ENCODE measurements at places on chromosomes 3 and 15.

DNA sequence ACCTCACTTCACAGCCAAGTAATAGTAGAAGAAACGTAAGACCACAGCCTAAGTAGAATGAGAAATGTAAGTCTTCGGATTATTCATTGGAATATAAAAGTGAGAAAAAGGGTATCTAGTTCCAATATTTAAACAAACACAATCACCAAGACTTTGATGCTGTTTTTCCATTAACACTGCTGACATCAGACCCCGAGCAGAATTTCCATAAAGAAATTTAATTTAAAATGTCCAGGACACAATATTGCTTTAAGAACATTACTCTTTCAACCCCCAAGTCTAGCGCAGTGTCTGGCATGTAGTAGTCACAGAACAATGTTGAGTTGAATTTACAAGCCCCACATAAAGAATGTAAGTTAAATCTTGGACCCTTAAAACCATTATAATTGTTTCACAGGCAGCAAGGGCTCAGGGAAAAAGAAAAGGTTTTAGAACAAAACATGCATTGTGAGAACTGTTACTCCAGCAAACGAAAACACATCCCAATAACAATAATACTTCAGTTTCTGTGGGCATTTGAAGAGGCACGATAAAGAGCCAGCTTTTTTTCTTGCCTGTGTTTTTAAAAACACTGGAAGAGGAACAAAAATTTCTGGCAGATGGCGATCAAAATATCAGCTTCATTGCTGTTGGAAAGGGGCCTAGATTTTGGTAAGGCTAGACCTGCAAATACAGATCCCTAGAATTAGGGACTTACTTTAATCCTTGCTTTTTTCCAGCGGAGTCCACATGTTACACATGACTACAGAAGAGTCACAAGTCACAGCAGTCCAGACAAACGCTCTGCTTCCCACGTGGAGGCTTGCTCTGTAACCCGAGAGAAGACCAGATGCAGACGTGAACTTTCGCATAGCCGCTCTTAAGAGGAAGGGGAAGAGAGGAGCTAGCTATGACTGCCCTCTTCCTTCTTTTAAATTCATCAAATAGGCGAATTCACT is 77.9 kb upstream of the IGSF10 start:
- DNase-seq, result no peak

DNA sequence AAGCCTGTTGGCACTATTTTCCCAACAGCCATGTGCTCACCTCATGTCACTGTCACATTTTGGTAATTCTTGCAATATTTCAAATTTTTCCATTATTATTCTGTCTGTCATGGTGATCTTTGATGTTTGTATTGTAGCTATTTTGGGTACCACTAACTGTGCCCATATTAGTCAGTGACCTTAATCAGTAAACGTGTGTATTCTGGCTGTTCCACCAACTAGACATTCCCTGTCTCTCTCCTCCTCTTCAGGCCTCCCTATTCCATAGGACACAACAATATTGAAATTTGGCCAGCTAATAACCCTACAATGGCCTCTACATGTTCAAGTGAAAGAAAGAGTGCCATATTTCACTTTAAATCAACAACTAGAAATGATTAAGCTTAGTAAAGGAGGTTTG is 88.6 kb downstream of the OPA1 start:
- no peak for DNase-seq

DNA sequence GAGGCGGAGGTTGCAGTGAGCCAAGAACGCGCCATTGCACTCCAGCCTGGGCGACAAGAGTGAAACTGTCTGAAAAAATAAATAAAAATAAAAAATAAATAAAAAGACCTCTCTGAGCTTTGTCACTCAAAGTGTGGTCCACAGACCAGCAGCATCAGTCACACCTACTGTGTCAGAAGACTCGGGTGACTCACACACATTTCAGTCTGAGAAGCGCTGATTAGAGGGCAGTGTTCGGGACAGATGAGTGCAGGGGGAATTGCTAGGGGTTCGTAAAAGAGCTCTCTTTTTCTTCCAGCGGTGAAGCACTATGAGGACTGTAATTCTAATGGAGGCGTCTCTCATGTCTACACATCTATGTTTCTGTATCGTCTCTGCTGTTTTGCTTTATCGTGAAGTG is 5.7 kb downstream of the PODXL2 start:
- no peak for DNase-seq

DNA sequence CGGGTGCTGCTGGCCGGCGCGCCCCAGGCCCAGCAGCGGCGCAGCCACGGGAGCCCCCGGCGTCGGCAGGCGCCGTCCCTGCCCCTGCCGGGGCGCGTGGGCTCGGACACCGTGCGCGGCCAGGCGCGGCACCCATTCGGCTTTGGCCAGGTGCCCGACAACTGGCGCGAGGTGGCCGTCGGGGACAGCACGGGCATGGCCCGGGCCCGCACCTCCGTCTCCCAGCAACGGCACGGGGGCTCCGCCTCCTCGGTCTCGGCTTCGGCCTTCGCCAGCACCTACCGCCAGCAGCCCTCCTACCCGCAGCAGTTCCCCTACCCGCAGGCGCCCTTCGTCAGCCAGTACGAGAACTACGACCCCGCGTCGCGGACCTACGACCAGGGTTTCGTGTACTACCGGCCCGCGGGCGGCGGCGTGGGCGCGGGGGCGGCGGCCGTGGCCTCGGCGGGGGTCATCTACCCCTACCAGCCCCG is 777 bp downstream of the LOXL1 start:
- peak; percentile 51 for DNase-seq

DNA sequence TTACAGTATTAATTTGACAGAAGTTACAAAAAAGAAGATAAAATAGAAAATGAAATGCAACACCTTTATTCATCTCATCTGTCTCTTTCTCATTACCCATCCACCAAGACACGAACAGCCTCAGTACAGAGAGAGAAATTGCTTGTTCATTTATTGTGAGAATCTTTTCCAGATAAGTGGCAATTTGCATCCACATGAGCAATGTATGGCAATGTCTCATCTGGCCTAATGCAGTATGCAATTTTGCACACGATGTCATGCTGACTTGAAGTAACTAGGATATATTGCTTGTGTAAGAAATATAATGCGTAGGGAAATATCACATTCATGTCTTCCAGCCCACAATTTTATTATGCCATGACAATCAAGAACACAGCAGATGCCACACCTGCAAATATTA is 866.9 kb downstream of the ROBO1 start:
- no peak for DNase-seq

- no peak for DNase-seq
These were observed 63.8 kb downstream of the ATP1B3 start for GRCh38 chr3:141940194-141940776.

- DNase-seq, result no peak
These were observed 2.0 kb upstream of the FSIP1 start for GRCh38 chr15:39784638-39785037.

DNA sequence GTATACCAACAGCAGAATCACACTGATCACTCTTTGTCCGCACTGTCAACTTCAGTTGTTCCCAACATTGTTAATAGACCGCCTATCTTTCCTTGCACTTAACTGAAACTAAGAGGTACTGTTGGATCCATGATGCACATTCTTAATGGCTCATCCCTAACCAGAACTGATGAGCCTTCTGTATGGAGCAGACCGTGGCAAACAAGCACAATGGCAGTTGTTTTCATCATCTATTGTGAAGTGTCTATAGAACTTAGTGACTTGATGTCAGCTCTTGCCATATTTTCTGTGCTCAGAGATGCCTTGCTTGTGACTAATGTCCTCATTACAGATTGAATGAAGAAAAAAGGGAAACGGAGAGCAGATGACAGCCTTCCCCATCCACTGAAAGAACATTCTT is 347.4 kb downstream of the NLGN1 start:
- DNase-seq, result no peak

GRCh38 chr3:39941931-39942330 is 132.5 kb downstream of the MYRIP start:
- no peak for DNase-seq

DNA sequence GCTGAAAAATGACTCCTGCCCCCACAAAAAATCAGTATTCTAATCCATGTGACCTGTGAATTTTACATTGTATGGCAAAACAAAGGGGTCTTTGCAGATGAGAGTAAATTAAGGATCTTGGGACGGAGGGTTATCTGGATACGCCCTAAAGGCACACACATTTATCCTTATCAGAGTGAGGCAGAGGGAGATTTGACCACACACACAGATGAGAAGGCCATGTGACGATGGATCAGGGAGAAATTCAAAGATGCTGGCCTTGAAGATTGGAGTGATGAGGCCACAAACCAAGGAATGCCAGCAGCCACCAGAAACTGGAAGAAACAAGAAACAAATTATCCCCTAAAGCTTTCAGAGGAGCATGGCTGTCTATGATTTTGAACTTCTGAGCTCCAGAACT is 288.5 kb downstream of the XXYLT1 start:
- DNase-seq, result no peak

- DNase-seq, result peak; percentile 68
These were observed 11.3 kb upstream of the RPL39L start for GRCh38 chr3:187150599-187150998.

DNA sequence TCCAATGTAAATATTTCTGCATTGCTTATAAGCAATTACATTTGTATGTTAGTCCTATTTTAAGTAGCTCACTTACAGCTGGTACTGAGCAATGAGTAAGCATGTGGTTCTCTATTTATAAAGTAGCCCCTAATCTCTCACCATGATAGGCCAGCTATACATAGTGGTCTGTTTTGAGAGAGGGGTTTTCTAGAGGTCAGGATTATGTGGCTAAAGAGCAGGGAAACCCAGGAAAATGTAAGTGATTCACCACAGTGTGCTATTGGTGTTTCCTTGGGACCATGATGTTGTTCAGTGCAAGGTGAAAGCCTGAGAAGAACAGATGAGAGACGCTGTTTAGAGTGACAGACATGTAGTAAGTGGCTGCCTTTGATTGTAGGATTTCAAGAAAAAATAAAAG is 26.4 kb downstream of the RBMS3 start:
- DNase-seq, result no peak

DNA sequence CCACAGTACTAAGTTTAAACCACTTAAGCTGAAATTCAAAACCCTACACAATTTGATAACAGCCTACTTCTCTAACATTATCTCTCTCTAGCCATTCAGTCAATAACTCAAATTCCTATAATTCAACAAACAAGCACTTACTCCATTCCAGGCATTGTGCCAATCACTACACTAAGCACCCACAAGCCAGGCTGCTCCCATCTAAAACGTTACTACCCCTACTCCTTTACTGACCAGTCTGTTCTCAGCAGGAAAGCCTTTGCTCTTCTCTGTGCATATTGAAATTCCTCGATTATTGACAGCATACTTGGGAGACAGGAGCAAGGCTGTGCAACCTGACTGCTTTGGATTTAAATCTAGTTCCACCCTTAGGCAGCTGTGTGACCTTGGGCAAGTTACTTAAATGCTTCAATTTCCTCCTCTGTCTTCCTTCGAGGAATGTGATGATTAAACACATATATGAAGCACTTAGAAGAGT is 177.2 kb upstream of the THBS1 start:
- no peak for DNase-seq
